ENCODE measurements at places on chromosomes 6 and 20.

DNA sequence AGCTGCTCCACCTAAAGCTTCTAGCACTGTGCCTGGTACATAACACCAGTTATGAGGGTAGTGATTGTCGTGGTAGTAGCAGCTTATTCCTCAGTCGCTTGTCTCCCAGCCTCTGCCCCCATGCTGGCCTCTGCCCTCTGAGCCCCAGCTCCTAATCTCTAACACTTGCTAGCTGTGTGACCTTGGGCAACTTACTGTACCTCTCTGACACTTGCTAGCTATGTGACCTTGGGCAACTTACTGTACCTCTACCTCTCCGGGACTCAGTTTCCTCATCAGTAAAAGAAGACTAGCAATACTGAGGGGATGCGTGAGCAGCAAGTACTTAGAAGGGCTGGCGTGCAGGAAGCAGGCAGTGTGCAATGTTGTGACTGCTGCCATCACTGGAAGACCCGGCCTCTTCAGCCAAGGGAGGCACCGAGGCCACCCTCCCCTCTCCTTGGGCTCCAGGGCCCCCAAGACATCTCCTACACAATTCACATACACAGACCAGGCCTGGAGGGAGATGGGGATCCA is 9.9 kb downstream of the MDFI start:
- DNase-seq = no peak

GRCh38 chr20:623704-624103 is 13.6 kb upstream of the TCF15 start:
- no peak for DNase-seq

DNA sequence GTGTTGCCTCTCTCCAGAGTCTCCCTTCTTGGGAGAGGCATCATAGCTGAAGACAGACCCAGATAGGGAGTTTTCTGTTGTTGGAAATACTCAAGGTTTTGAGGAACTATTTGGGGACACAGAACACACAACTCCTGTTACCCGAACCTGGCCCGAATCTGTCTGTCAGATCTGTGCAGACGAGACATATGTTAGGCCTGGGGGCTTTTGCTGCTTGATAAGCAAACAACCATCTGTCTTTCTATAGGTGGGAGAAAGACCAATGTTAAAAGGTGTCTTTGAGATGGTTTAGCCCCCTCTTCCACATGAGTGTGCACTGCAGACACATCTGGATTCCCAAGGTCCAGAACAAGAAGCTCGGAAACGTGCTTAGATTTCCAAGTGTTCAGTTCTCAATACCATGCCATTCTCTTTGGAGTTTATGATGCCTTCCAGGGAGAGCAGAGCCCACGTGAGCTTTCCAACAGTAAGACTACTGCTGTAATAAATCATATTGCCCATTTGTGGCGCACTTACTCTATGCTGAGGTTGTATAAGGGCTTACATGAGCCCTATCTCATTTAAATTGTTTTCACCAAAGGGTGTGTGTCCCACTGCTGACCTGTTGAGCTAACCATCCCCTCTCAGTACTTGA is 3.8 kb upstream of the STX16 start:
- no peak for DNase-seq

GRCh38 chr6:132525866-132526265 is 12.2 kb upstream of the TAAR9 start:
- no peak for DNase-seq

DNA sequence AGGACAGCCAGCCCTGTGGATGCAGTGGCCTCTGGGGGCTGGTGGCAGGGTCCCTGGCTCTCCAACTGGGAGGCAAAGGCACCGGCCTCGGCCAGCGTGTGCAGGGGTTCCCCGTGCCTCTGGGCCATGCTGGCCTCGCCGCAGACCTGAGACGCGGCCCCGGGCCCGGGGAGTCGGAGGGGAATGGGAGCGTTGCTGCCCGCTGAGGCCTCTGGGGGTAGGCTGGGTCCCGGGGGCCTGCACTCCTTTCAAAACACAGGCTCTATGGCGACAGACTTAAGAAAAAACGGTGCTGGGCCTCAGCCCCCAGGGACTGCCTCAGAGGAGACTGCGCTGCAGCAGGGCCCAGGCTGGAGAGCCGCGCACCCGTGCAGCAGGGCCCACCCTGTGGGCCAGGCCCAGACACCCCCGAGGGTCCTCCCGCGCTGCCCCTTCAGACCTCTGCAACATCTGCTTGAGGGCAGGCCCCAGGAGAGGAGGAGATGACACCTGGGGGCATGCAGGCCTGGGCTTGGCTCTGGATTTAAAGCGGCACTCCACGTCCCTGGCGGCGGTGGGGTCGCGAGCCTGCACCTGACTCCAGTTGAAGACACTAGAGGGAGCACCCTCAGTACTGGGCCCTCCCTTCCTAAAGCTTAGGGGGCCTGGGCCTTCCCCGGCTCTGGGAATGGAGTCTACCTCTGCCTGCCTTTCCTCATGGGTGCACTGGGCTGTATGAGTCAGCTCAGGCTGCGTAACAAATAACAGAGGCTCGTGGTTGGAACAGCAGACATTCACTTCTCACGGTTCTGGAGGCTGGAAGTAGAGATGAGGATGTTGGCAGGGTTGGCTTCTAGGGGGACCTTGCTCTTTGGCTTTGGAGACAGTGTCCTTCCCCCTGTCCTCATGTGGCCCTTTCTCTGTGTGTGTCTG is 117.4 kb upstream of the RPS6KA2 start:
- DNase-seq = no peak

GRCh38 chr6:55023230-55023629 is 151.1 kb upstream of the HCRTR2 start:
- no peak for DNase-seq

GRCh38 chr6:42572523-42572922 is 8.7 kb downstream of the UBR2 start:
- peak; percentile 29 for DNase-seq

DNA sequence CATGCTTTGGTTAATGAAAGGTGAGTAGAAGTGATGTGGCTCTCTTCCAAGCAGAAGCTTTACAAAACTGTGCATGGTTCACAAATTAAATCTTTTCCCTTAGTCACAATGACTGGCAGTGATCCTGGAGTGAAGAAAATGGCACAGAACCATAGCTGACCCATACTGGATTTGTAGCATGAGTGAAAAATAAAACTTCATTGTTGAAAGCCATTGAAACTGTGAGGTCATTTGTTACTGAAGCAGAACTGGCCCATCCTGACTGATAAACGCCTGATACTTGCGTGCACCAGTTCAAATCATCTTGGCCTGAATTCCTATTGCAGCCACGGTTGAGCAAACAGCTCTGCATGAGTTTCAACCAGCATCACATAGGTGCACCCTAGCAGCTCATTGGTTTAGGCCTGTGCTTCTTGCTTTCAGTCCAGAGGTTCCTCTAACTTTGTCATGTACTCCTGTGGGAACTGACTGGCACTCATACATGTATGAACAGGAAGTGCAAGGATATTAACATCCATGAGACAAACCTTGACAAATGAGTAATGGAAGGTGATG is 40.5 kb downstream of the SAMD5 start:
- DNase-seq = no peak

DNA sequence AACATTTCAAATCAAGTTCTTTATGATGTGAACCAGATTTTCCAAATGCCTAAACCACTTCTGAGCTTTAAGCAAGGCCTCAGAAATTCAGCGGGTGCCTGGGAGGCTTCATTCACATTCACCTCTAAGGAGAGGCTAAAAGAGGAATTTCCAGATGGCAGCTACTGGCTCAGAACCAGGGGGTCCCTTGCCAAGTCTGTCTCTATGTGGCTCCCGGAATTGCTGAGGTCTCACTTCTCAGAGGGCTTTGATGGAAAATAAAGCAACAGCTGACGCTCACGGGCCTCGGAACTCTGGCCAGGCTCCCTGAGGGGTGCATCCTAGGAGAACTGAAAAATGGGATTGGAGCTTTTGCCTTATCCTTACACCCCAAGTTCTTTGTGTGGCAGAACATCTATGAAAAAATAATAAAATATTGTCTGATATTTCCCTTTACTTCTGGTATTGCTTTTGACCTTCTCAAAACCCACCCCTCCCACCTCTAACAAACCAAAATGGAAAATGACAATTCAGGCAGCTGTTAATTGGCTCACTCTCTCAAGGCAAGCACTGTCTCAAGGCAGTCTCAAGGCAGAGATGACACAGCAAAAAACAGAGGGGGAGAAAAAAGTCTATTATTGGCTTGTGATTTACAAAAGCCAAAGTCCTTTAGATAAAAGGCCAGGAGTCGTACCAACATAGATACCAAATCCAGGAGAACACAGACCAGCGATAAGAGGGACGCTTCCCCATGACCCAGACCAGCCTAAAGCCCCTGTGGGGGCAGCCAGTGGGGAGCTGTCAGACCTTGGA is 21.8 kb upstream of the LRRN4 start:
- DNase-seq = no peak

DNA sequence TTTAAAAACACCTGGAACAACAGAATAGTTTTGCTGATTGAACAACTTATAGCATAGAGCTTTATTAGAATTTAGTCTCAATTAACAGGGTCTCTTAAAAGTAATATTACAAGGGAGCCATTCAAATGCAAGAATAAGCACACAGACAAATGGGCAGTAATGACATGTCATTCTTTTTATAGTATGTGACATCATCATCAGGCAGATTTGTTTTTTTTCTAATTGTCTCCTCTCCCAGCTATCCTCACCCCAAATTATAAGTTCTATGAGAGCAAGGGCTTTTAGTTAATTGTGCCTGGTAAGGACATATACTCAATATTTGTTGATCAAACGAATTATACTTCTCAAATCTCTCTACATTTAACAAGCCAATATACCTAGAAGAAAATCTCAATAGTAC is 11.0 kb downstream of the PGM3 start:
- no peak for DNase-seq

- DNase-seq = no peak
These were observed 159.5 kb downstream of the LY86 start for GRCh38 chr6:6748001-6748400.

DNA sequence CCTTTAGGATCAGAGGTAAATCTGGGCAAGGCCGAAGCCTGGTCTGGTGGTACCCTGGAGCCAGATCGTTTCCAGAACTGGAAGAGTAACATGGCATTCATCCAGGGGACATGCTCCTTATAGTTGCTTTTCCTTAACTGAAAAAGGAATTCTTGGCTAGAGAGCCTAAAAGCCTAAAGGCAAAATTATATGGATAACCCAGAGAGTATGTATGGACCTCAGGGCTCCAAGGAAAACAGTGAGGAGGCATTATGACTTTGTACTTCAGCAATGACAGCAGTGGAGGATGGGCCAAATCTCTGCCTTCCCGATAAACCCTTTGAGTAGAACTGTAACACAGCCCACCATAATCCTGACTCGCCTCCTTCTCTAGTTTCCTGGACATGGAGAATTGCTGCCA is 29.3 kb downstream of the ARHGAP18 start:
- no peak for DNase-seq

DNA sequence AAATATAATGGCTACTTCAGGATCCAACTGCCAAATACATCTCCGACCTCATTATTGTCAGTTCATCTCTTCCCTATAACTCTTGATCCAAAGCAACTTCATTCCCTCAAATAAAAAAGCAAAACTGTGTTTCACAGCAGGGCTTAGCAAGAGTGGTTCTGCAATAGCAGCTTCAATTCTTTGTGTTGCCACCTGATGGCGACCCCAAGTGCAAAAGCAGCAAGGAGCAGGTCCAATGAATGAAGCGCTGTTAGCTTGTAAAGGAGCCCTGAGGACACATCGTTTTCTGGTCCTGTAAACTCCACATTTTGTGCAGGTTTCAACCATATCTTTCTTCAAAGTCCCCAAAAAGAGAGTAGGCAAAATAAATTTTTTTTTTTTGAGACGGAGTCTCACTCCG is 19.6 kb downstream of the RTN4IP1 start:
- peak; percentile 10 for DNase-seq

GRCh38 chr6:54267798-54268197 is 40.4 kb upstream of the TINAG start:
- DNase-seq = no peak

- DNase-seq = no peak
These were observed 145.9 kb downstream of the AHI1 start for GRCh38 chr6:135351635-135352034.

DNA sequence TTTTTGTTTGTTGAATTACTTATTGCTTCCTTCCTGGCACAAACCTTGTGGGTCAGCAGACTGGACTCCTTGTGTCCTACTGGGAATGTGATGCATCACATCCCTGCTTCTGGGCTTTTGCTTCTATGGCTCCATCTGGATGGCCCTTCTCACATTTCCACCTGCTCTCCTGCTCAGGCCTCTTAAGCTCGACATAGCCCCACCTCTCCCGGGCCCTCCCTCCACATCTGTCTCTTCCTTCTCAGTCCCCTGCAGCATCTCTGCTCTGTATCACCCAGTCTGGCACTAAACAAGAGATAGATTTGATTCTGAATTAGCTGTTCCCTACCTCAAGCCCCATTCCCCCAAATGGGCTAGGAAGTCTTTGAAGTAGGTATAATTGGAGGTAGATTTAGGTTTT is 356.8 kb downstream of the DHX35 start:
- DNase-seq = no peak

- peak; percentile 62 for DNase-seq
These were observed 96.1 kb upstream of the BHLHE23 start for GRCh38 chr20:63102721-63103375.

DNA sequence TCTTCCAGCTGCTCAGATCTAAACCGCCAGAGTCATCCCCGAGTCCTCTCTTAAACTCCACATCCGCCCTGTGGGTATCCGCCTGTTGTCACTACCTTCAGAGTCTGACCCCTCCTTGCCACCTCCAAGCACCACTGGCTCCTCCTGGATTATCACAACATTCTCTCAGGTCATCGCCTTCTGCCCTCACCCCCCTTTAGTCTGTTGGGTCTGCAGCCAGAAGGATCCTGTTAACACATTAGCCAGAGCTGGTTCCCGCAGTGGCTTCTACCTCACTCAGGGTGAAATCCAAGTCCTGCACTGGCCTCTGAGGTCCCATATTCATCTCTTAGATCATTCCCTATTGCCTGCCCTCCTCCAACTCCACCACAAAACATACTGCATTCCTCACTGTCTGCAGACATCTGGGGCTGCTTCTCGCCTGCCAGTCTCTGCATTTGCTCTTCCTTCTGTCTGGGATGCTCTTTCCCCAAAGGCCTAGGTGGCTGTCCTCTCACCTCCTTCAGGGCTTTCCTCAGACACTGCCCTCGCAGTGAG is 34.1 kb downstream of the TNXB start:
- DNase-seq = no peak

- no peak for DNase-seq
These were observed 46.8 kb downstream of the SPATA2 start for GRCh38 chr20:49868538-49868937.

DNA sequence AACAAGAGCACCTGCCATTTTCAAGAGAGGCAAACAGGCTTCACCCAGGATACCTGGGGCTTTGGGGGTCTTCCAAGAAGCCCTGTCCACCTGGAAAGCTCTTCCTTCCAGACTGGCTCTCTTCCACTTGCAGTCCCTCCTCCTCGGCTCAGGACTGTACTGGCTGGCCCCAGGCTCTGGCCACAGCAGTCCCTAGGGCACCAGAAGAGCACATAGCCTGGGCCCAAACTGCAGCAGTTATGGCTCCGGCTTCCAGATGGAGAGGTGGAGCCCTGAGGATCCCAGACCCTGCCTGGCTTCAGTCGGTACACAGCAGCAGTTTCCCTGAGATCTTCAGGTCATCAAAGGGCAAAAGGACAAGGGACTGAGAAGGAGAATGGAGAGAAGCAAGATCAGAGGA is 1.6 kb upstream of the SLC35B2 start:
- DNase-seq = no peak

All from CD4-positive, alpha-beta T cell treated with Interferon alpha-2 for 1 hour (primary cell).